ENCODE measurements at places on chromosomes 6 and 20.

DNA sequence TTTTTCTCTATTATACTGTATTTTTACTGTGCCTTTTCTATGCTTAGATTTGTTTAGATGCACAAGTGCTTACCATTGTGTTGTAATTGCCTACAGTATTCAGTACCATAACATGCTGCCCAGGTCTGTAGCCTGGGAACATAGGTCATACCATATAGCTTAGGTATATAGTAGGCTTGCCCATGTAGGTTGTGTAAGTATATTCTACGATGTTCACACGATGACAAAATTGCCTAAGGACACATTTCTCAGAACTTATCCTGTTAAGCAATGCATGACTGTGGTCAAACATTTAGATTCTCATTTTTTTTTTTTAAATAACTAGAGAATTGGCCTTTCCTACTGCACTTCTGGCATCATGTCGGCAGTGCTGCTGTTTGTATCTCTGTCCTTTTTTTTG is 253.7 kb upstream of the SUPT3H start:
- no peak for DNase-seq

GRCh38 chr6:17600527-17601385 is 654 bp downstream of the FAM8A1 start:
- DNase-seq = peak; percentile 2

- DNase-seq = no peak
Measured at GRCh38 chr6:168403370-168404005, 37.5 kb upstream of the SMOC2 start.

GRCh38 chr6:167276772-167277533 is 14.2 kb upstream of the UNC93A start:
- no peak for DNase-seq

- DNase-seq = no peak
Measured at GRCh38 chr20:16583474-16583873, 10.2 kb upstream of the KIF16B start.

DNA sequence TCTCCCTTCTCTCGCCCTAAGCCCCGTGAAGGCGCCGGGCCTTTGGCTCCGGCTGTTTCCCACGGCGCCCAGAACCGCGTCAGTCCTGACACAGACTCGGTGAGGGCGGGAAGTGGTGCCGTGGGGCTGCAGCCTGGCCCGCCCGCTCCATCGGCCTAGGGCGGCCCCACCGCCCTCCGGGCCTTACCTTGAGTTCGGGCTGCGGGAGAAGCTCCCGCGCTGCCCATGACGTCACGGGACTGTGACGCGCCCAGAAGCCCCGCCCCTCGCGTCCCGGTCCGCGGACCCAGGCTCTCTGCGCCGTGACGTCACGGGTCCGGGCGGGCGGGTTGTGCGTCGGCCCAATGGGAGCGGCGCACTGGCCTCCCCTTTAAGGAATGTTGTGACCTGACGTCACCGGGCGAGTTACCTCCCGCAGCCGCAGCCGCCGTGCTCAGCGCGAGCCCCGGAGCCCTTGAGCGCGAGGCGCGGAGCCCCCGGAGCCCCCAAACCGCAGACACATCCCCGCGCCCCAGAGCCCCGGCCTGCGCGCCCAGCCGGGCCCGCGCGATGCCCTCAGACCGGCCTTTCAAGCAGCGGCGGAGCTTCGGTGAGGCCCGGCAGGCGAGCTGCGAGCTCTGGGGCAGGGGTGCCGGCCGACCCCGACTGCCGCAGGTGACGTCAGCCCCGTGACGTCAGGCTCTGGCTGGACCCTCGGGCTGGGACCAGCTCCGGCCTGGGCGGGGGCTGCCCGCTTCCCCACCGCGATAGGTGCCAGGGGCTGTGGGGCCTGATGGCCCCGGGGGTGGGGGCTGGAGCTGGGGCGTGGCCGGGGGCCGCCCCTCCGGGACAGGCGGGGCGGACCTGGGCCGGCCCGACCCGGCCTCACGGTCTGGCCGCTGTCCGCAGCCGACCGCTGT is at the start of gene MAP1LC3A:
MAP1LC3A (plus strand) TSS at position 399 of the 899 bp plus-strand sequence; CDS start at position 550, 151 bp downstream.
- DNase-seq = peak; percentile 85

DNA sequence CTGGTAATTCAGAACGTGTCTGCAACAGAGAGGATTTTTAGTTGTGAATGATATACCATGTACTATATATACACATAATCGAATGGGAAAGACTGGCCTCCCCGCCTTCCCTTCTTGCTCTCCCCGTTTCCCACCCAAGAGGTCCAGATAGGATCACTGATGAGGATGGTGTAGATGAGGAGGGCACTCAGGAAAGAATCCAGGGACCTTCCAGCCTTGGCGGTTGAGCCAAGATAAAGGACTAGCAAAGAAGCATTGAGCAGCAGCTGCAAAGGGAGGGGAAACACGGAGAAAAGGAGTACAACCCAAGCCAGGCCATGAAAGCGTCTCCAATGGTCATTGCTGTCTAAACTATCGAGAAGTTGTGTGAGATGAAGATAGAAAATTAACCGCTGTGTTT is 84.0 kb upstream of the EXOC2 start:
- DNase-seq = no peak

GRCh38 chr20:8812817-8813216 is 256.1 kb upstream of the PLCB4 start:
- DNase-seq = no peak

DNA sequence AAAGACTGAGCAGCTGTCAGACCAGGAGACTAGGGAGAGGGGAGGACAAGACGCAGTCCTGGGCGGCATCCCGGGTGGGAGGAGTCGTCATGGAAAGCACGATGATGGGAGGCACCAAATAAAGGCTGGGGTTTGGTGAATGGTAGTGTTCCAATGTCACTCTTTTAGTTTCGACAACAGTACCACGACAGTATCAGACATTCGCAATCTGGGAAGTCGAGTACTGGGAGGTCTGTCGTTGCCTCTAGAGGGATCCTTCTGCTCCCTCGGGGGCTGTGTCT is 32.1 kb downstream of the PSMG4 start:
- DNase-seq = no peak

DNA sequence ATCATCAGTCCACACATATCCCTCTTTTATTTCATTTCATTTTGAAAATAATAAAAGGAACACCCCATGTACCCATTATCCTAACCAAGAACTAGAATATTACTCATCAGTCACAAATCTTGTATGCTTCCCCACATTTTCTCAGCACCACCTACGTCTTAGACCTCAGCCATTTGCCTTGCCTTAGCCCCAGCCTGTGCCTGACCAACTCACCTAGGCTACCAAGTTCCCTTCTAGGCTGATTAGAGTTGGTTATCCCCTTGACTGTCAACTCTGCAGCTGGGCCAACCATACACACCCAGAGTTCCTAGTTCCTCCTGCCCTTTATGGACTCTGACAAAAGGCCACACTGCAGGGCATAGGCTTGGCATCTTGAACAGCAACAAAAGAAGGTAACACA is 33.4 kb upstream of the IPCEF1 start:
- no peak for DNase-seq

- no peak for DNase-seq
Measured at GRCh38 chr20:13054011-13054410, 45.2 kb downstream of the SPTLC3 start.

DNA sequence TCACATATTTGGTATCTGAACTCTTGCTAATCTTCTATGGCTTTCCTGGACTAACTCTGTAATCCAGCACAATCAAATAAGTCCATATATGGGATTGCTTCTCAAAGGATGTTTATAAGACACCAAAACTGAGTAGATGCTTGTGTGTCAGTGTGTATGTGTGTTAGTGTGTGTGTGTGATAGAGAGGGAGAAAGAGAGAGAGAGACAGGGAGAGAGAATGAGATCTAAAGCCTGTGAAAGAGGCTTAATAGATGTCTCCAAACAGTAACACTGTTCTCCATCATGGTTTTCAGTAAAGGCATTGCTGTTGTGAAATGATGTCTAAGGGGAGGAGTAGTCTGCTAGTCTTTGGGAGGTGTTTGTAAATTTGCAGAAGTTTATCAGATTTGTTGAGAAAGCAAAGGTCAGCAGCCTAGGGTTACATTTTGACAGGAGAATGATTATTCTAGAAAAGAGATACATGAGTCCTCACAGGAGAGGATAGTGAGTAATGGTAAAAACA is 73.9 kb upstream of the MLIP start:
- DNase-seq = no peak

GRCh38 chr20:20248620-20249200 is 119.2 kb upstream of the INSM1 start:
- DNase-seq = no peak

DNA sequence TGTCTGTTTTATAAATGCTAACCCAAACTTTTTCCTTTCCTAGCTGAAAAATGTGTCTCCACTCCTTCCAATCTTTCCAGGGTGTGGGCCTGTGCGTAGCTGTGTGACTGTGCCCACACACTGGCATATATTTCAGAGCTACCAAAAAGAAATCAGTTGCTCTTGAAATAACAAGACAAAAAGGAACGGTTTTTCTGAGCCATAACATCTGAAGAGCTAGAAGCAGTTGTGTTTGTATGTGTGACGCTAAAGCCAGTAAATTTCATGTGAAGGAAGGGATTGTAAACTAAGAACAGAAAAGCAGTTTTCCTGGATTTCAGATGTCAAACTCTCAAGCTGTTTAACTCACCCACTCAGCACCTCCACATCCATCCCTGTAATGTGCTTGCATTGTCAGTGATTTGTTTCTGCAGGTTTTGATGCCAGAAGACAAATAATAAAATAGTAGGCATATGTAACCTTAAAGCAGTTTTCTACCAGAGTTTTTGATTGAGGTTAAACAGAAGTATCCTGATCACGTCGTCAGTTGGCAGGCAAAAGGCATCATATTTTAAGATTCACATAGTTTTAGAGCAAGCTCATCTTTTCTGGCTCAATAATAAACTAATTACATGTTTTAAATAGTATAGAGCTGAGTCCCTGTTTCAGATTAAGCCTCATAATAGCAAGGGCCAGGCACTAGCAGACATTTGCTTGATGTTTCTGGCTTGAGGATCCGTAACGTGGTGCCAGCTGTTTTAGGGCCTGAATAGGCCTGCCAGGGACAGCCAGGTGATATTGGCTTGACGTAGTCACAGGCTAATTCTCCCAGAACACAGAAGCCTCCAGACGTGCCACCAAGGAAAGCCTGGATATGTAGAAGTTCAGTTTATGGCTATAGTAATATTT is 90.9 kb downstream of the FOXO3 start:
- peak; percentile 84 for DNase-seq

DNA sequence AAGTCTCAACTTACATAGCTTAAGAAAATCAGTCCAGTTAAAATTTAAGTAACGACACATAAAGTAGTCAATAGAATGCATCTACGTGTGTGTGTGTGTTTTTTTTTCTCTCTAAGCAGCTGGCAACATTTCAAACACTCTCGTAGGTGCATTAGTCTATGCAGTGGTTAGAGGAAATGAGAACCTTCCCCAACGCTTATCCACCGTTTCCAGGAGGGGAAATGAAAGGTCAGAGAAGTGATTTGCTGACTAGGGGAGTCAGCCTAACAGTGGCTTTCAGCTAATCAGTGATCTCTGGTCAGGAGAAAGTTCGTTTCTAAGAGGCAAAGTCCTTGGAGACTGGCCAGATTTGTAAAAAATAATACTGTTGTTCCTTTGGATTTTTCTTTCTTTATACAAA is 806.6 kb downstream of the C6orf118 start:
- DNase-seq = no peak

GRCh38 chr6:130252527-130253237 is 29.9 kb upstream of the SAMD3 start:
- DNase-seq = no peak

DNA sequence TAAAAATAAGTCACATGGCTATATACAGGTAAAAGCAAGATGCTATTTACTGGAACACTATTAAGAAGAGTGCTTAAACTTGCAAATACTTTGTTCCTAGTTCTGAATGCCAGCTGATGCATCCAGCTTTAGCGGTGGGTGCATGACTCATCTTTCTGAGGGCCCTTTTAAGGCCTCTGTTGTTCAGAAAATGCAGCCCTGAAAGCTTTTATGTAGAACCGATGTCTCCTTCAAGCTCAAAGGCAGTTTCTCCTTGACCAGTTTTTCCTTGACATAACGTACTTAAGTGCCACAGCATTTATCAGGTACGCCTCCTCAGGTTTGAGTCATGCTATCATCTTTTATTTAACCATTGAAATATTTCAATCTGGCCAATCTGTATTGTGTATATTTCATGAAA is 82.8 kb downstream of the MLIP start:
- DNase-seq = peak; percentile 15

GRCh38 chr20:59224236-59224635 is 60.6 kb downstream of the ZNF831 start:
- no peak for DNase-seq

DNA sequence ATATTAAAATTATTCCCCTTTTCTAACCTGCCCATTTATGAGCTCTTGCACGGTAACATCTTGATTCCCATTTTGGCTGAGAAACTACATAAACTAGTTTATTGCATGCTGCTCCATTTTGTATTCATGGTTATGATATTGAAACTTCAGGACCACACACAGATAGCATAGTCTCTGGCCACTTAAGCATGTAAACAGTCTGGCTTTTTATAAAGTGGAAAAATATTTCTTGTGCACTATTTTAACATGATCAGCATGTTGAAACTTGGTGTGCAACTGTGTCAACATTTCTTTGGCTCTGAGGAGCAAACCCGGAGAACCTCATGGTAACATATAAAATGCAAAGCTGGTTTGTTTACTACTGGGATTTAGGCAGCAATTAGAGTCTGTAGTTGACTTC is 70.7 kb downstream of the SLX4IP start:
- DNase-seq = no peak

- DNase-seq = no peak
Measured at GRCh38 chr20:48635791-48636267, 192.0 kb downstream of the PREX1 start.

DNA sequence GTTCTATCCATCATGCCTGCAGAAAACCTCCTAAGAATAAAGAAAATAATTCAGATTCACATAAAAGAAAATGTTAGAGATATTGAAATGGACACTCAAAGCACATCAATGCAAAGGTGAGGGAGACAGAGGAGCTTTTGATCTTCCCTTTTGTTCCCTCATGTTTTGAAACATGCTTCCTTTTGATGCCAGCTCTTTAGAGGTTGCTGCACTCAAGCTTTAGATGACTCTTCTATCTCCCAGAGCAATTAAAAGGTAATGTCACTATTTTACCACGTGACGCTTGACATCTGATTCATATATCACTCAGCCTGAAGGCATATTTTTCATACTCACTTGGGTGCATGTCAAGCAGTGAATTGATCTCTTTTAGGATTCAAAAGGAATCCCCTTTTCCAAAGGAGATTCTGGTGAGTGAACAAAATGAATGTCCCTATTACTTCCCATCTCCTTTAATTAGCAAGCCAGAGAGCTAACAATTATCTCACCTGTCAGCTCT is 1026.7 kb downstream of the KIF16B start:
- DNase-seq = no peak

DNA sequence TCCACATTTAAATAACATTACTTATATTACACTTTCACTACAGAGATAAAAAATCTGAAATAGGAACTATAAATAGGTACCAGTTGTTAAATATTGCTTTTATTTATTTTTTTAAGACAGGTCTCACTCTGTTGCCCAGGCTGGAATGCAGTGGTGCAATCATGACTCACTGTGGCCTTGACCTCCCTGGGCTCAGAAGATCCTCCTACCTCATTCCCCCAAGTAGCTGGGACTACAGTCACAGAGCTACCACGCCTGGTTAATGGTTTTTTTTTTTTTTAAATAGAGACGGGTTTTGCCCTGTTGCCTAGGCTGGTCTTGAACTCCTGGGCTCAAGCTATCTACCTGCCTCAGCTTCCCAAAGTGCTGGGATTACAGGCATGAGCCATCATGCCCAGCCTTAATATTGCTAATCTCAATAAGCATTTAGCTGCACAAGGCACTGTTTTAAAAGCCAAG is 17.3 kb downstream of the EEF1E1 start:
- DNase-seq = peak; percentile 74

- DNase-seq = no peak
Measured at GRCh38 chr6:6812427-6812826, 223.9 kb downstream of the LY86 start.
